Bronchial smooth muscle cell (primary cell): ENCODE measurements at places on chromosomes 16 and 17. TPM values are rescaled to one million over a fixed set of nuclear protein-coding genes. Genes with fewer than 3 reads are reported as not detected.

CACNA1H gene
- under 0.01 and 0.43 TPM in 2 replicates for total RNA-seq

KREMEN2 gene
- under 0.01 TPM in 1 of 2 replicates, not detected in the other for total RNA-seq

TVP23A gene
- total RNA-seq = not detected in 2 replicates

TNFSF12 gene
- total RNA-seq = 7.3 and 9.1 TPM in 2 replicates
